DMS 273 treated with DMSO at 0.1 percent for 48 hours (cell line): ENCODE measurements at places on chromosomes 7 and 10.

- DNase-seq = no peak
These were observed 1.3 kb downstream of the TMEM168 start for GRCh38 chr7:112788778-112789343.

DNA sequence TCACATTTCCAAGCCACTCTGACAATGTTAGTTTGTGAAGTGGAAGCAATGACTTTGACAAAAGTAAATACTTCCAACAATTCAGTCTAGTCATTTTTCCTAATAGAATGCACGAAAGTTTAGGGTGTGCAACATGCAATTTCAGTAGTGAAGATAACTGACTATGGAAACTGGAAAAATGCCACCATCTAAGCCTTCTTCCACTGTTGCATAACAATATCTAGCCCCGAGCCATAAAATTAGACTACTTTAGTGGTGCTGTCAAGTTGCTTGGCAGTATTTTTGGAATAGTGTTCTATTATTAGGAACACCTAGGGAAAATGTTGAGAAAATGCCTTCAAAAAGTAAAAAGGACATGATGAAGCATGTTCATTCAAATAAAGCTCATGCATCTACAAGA lies 17.9 kb downstream of the SEMA3A start:
- no peak for DNase-seq

DNA sequence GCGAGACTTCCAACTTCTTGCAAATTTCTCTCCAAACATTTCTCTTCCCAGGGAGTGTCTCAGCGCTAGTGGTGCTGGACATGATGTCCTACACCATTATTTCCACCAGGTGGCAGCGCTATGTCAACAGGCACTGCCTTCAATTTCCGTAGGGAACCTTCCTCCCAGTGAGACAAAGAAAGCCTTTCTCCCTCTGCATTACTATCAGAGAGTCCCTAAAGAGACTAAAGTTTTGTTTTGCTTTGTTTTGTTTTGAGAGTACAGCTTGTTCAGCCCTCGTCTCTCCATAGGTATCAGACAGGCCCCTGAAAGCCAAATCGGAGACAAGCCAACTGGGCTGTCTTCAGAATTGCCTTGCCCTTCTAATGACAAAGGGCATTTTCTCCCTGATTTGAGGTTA lies 44.2 kb upstream of the GGCT start:
- DNase-seq = peak; percentile 80

DNA sequence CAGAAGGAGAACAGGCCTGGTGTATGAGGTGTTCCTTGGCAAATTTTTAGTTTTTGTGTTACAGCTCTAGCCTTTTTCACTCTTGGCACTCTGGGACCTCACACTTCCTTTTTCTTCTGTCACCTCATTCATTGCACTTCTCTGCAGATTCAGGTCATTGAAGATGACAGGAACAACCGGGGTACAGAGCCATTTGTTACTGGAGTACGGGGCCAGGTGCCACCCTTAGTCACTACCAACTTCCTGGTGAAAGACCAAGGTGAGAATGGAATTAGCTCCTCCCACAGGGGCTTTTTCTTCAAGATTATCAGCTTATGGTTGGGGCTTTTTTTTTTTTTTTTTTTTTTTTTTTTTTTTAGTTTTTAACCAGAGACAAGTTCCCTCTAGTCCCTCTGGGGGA lies 18.5 kb upstream of the CHCHD1 start:
- no peak for DNase-seq

DNA sequence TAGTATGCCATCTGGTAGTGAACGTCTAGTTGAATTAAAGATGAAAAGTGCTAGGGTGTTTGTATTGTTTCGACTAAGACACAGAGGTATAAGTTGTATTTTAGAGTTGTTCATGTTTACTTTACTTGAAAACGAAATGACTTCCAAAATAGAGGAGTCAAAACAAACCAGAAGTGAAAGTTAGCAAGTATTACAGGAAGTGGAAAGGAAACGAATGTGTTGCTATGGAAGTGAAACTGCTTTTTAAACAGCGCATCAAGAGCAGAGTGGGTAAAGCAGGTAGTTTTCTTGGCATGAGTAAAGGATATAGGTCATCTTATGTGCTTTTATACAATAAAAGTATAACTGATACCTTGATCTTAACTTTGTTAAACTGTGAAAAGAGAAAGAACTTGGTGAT lies 20.0 kb upstream of the GALNTL5 start:
- DNase-seq = no peak

DNA sequence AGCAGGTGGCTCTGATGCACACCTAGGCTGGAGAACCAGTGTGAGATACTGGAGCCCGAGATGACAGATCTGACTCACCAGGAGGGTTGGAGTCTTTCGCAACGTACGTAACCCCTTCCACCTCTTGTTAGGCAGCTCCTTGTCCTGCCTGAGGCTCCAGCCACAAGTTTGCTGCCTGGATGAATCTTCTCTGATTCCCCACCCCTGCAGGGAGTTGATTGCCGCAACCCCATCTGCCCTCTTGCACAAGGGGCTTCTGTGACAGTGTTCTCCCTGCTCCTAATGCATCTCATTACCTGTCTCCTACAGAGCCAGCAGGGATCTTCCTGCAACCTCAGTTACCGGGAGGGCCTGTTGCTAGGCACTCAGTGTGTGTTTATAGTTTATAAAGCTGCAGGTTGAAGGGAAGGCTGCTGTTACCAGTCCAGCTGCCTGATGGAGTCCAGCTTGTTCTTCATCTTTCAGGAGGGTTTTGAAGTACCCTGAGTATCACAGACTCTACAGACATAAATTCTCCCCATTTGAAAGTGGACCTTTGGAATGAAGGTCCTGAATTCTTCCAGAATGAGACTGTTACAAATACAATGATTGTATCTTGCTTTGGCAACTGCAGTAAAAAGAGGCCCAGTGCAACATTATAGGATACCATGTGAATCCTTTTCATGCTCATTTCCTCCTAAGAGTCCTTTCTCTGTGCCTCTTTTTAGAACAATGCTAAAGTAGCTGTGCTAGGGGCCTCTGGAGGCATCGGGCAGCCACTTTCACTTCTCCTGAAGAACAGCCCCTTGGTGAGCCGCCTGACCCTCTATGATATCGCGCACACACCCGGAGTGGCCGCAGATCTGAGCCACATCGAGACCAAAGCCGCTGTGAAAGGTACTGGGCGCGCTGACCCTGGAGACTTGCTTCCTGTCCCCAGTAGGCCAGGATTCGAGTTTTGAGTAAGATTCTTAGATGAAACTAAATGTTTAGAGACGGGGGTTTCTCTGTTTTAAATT lies 6.5 kb downstream of the MDH2 start:
- no peak for DNase-seq

- no peak for DNase-seq
These were observed 281.8 kb downstream of the POU6F2 start for GRCh38 chr7:39259391-39260003.

DNA sequence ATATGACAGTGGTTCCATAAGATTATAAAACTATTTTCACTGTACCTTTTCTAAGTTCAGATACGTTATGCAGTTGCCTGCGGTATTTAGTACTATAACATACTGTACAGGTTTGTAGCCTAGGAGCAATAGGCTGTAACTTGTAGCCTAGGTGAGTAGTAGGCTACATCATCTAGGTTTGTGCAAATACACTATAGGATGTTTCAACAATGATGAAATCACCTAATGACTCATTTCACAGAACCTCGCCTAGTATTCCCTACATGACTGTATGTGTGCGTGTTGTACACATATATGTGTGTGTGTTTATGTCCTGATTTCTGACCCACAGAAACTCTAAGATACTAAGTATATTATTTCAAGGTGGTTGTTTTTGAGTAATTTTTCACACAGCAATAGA lies 139.0 kb downstream of the HERPUD2 start:
- no peak for DNase-seq

DNA sequence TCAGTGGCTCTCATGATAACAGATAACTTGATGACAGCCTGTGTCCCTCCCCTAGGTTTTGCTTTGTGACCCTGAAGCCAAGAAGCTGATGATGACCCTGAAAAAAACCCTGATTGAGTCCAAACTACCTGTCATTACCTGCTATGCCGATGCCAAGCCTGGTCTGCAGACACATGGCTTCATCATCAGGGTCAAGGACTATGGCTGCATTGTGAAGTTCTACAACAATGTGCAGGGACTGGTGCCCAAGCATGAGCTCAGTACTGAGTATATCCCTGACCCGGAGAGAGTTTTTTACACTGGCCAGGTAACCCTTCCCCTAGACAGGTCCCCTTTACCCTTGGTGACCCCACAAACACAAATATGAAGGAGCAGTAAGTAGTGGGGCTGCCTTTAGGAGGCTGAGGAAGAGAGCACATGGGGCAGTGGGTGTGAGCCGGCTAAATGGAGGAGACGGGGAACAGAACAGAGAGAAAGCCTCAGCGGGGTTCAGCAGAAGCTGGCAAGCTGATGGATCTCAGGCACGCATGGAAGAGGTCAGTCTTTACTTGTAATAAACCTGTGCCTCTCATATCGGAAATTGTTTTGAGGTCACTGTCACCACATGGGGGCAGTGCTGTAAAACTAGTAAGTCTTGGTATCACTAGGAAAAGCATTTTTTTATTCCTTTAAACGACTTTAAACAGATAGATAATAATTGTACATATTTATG lies 20.2 kb downstream of the PDCD11 start:
- no peak for DNase-seq

GRCh38 chr10:35079265-35079664 lies 10.9 kb downstream of the CUL2 start:
- DNase-seq = no peak

GRCh38 chr10:133590226-133590969 lies 25.0 kb upstream of the SYCE1 start:
- no peak for DNase-seq

- no peak for DNase-seq
These were observed 34.1 kb upstream of the CAPZA2 start for GRCh38 chr7:116828281-116828680.

GRCh38 chr7:23696916-23697441 lies 13.0 kb upstream of the STK31 start:
- peak; percentile 48 for DNase-seq

DNA sequence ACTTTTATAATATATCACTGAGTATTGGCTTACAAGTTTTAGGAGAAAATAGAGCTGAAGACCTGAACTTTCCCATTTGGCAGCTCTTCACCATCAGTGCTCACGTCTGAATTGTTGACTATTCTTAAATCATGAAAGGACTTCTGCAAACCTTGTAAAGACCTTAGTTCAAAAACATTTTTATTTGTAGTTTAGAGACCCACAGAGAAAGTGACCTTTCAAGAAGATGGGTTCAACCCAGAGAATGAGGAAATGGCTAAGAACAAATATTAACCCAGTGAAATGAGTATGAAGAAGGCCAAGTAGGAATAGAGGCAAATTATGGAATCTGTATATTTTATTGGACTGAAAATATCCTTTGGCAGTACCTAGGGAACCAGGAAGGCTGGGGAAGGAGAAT lies 1151.1 kb downstream of the GATA3 start:
- DNase-seq = no peak

- no peak for DNase-seq
These were observed 588.0 kb downstream of the NRG3 start for GRCh38 chr10:82462910-82463551.

DNA sequence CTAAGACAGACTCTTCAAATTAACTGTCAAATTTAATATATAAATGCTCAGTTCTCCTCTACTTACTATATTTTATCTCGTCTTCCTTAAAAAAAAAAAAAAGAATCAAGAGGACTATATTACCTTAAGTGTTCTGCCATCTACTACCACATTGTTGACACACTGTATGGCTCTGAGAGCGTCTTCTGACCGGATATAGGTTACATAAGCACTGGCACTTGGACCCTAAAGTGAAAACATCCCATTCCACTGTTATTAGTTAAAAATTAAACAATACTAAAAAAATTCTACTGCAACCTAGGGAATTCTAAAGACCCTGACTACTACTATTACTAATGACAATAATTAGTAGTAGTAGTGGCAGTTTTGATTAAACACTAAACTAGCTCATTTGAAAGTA lies 95.7 kb downstream of the CNOT4 start:
- no peak for DNase-seq

GRCh38 chr7:77561352-77561751 lies 24.3 kb downstream of the PTPN12 start:
- DNase-seq = no peak

DNA sequence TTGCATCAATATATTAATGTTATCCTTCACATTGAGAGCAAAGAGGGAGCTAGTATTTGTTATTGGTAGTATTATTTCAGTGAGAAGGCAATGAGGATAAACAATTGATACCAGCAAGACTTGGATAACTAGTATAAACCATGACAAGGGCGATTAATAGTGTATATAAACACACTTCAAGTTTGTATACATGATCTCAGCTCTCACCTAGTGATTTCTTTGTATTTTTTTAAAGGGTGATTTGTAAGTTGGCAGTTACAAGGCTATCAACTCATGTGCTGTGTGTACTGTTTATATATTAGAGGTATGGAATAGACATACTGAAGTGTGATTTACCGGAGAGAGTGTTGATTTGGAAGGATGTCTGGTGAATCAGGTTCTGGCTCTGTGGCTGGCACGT lies 88.0 kb downstream of the SNX10 start:
- DNase-seq = no peak

DNA sequence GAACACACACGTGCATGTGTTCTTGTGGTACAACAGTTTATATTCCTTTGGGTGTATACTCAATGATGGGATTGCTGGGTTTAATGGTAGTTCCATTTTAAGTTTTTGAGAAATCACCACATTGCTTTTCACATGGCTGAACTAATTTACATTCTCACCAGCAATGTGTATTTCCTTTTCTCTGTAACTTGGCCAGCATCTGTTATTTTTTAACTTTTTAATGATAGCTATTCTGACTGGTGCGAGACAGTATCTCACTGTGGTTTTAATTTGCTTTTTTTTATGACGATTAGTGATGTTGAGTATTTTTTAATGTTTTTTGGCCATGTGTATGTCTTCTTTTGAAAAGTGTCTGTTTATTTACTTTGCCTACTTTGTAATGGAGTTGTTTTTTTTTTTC lies 256.6 kb downstream of the ZWINT start:
- DNase-seq = no peak

GRCh38 chr7:148884049-148884298 lies at the start of gene EZH2:
EZH2 (minus strand) TSS chr7:148884291; CDS start chr7:148847298, 36,993 bp downstream.
- no peak for DNase-seq

GRCh38 chr7:111735661-111736551 lies 173.6 kb upstream of the IMMP2L start:
- peak; percentile 49 for DNase-seq

DNA sequence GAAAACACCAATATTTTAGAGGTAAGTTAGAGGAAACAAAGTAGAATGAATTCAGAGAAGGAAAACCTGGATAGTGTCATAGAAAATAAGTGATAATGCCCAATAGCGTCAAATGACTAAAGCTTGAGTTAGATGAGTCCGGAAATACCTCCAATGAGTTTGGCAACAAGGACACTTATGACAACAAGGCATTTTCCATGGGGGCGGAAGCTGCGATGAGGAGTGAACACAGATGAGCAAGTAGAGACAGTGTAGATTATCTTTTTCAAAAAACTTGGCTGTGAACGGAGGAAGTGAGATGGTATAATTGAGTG lies 383 bp upstream of the R3HCC1L start:
- no peak for DNase-seq

- DNase-seq = no peak
These were observed 164.8 kb downstream of the DNAJB6 start for GRCh38 chr7:157501581-157501980.

- DNase-seq = no peak
These were observed 6.3 kb downstream of the MYOF start for GRCh38 chr10:93475871-93476270.

GRCh38 chr10:22666287-22667092 lies 47.9 kb downstream of the PIP4K2A start:
- no peak for DNase-seq

GRCh38 chr10:96287392-96288105 lies 16.2 kb upstream of the BLNK start:
- DNase-seq = peak; percentile 25

GRCh38 chr10:75764974-75765788 lies 333.8 kb downstream of the LRMDA start:
- DNase-seq = no peak

- no peak for DNase-seq
These were observed 1.6 kb downstream of the GLUD1 start for GRCh38 chr10:87092861-87093631.
